Putamen (tissue), 1 donor: ENCODE measurements at places on chromosomes 2 and 18.

- no peak for DNase-seq
Measured at GRCh38 chr2:231909631-231910030, 16.6 kb downstream of the NPPC start.

GRCh38 chr2:62966991-62967390, 83.6 kb upstream of the OTX1 start:
- no peak for DNase-seq

DNA sequence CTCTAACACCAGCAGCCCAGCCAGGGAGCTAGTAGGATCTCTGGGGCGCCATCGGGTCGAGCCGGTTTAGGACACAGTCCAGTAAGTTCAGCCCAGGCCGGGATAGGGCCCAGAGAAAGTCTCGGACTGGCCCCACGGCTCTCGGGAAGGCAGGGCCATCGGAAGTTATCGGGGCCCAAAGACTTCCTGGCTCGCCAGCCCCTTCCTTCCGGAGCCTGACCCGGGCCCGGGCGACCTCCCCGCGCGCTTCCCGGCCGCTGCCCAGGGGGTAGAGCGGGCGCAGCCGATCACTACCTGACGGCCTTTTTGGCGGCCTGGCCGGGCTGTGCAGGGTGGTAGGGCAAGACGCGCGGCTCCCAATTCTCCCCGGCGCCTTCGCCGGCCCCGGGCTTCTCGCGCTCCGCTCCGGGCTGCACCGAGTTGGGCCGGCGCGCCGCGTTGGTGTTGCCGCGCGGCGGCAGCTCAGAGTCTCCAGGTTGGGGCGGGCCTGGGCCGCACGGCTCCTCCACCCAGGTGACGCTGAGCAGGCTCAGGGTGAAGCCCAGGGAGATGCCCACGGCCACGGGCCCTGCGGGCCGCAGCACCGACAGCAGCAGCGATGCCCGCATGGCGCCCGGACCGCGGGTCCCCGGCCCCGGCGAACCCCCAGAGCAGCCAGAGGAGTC, 546 bp downstream of the CHPF start:
- no peak for DNase-seq

DNA sequence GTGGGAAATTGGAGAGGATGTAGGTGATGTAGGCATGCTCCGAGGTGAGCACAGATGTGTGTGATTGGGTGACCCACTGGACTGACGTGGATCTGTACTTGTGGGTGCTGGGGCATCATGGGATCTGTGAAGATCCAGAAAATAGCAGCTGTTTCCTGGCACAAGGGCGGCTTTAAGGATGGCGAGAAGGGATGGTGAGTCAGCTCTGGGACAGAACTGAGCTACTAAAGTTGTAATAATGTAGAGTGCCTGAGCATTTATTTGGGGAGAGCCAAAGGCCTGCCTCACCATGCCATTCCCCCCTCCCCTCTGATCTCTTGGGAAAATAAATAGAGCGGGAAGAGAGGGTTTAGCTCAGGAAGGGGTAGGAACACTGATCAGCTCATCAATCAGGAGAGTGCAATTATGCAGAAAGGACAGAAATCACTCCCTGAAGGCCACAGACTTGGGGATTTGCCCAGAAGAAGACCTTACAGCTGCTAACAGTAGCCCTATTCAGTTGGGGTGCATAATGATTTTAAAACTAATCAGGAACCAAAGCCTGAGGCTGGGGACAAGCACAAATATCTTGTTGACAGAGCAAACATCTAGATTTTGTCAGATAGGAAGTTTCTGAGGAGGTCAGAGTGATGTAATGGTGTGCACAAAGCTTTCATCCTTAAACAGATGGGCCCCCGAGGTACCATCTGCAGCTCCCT, 30.3 kb downstream of the TANC1 start:
- peak; percentile 56 for DNase-seq

DNA sequence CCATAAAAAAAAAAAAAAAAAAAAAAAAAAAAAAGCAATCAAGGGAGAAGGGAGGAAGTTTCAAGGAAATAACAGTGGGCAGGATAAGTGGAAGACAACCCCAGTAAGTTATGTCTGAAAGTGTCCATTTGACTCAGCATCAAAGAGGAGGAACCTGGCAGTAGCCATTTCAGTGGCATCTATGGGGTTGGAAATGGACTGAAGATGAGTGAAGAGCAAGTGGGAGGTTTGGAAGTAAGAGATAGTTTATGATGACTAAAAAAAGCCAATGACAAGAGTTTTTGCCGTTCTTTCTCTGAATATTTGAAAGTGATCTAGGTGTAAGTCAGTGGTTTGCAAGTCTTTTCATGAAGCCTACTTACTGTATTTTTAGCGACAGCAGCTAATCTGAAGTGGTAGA, 9.2 kb upstream of the SELENOI start:
- no peak for DNase-seq

DNA sequence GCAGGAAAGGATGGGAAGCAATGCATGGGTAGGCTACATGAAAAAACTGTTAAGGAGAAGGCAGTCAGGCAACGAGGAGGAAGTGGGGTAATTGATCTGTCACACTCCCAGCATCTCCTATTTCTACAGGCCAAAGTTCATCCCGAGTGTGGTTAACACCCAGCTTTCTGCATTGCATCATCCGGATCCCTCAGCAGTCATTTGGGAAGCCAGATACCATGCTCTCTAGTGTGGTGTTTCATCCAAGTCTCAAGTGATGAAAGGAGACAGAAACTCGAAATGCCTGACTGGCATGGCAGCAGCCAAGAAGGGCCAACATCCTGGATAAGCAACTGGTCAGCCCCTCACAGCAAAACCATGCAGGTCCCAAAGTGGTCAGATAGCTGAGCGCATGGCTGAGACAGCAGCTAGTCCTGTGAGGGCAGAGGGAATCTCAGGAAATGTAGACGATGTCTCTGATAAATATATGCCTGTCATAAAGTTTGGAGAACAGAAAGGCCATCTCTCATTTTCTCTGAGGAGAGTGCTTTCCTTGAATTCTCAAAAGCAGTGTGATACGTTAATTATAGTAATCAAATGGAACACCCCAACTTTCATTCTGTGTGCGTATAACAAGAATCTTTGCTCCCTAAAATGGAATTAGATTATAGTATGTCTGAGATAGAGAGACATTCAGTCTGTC, 24.8 kb upstream of the HNRNPA3 start:
- no peak for DNase-seq

- no peak for DNase-seq
Measured at GRCh38 chr2:199160677-199161465, 296.9 kb downstream of the SATB2 start.

GRCh38 chr2:172554352-172555271, 1.3 kb upstream of the PDK1 start:
- DNase-seq = no peak
